ENCODE measurements at places on chromosomes 16 and 17.

DNA sequence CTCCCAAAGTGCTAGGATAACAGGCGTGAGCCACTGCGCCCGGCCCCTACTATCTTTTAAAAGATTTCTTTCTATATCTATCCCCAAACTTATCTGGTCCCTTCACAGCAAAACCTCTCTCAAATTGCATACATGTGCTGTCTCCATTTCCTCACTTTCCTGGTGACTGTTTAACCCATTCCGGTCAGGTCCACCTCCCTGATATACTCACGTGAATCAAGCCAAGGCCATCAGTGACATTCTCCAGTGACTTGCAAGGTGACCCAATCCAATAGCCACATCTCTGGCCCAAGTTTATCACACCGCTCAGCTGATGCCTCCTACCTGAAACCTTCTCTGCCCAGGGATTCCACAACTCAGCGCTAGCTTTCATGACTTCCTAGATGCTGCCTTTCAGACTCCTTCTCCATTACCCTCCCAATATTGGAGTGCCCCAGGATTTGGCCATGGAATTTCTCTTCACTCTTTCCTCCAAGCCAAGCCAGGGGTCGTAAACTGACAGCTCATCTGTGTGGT lies 1.4 kb upstream of the CTCF start:
- no peak for DNase-seq

- DNase-seq: no peak
These were observed 606 bp upstream of the ZBTB4 start for GRCh38 chr17:7480089-7480384.

- no peak for DNase-seq
These were observed 993 bp downstream of the MMP25 start for GRCh38 chr16:3047387-3047720.

- no peak for DNase-seq
These were observed 65.9 kb upstream of the AMZ2 start for GRCh38 chr17:68182011-68182306.

- no peak for DNase-seq
These were observed 500.7 kb upstream of the HSBP1 start for GRCh38 chr16:83306961-83307593.

DNA sequence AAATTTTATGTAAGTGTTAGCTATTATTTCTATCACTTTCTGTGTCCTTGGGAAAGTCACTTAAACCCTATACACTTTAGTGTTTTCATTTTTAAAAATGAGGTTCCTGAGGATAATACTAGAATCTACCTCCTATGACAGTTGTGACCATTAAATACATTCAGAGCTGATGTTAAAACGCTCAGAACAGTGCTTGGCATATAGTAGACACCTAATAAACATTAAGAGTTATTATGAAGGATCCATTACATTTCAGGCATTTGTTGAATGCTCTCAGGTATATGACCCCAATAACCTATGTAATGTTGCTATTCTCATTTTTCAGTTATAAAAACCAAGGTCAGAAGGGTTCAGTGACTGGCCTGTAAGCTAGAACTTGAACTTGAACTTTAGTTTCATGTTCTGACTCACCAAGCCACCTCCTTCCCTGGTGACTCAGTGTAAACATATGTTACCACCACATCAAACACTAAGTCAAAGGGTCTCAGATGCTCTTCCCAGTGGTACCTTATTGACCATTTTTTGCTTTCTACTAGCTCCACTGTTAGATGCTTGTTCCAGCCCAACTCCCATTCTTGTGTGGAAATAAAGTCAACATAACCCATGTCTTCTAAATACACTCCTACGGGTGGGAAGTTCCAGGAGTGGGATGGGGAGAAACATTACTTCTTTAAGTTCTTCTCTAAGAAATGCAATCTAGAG lies 47.6 kb downstream of the HSD17B2 start:
- no peak for DNase-seq

- peak; percentile 5 for DNase-seq
These were observed 571 bp downstream of the CAVIN1 start for GRCh38 chr17:42422412-42422957.

DNA sequence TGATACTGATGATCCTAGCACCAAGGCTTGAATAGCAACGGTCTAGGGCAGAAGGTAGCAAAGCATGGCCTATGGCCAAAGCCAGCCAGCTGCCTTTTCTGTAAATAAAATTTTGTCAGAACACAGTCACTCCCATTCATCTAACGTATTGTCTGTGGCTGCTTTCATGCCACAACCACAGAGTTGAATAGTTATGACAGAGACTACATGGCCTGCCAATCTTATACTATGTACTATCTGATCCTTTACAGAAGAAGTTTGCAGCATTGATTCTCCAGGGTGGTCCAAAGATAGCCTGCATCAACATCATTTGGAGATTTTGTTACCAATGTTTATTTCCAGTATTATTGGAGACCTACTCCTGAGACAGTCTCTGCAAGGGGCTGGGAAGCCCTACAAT lies 19.9 kb upstream of the MMD start:
- no peak for DNase-seq

DNA sequence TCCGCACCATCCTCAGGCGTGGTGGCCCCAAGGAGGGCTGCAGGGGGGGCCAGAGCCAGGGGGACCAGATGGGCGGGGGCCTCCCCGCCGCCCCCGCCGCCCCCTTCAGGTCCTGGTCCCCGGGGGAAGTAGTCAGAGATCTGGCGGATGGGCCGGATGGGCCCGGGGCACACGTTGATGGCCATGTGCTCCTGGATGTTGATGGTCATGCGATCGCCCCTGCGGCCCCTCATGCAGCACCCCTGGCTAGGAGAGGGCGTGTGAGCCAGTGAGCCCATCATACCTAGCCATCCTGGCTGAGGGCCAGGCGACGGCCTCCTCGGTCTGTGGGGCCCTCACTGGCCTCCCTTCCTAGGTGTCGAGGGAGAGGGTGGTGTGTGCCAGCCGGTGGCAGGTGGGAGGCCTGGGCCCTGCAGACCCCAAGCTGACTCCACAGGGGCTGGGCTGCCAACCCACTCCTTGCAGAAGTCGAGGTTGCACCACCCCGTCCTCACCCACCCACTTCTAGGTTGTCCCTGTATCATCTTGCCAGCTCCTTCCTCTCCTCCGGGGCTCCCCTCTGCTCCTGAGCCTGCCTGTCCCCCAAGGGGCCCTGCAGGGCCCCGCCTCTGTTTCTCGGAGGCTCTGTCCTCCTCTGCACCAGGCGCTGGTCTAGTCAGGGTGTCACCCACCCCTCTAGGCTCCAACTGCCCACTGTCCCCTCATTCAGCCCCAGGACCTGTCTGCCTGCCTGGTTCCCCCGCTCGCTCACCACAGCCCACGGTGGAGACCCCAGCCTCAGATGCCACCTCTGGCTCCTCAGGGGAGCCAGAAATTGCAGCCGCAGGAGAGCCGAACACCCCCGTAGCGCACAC lies 610 bp downstream of the DOC2A start:
- DNase-seq: no peak
